NCI-H146 (cell line): ENCODE measurements at places on chromosomes 13 and 19.

GRCh38 chr13:49791711-49792549, 552 bp downstream of the KPNA3 start:
- DNase-seq: peak; percentile 58

DNA sequence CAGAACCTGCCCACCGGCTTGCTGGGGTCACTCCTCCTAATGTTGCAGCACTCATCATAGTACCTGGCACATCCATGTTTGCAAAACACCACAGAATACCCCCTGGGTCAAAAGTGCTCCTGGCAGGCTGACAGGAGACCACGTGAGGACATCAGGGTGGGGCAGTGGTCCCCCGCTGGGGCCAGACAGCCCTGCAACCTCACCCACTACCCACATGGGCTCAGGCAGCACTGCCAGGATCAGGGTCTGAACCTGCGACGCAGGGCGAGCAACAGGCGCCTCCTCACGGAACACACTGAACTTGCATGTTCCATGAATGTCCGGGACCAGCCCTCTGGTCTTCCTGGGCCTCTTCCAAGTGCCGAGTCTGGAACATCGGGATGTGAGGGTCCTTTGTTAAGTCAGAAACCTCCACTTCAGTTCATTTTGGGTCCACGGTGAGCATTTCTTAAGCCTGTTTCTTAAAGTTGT, 1.4 kb upstream of the SLC7A9 start:
- DNase-seq: no peak

DNA sequence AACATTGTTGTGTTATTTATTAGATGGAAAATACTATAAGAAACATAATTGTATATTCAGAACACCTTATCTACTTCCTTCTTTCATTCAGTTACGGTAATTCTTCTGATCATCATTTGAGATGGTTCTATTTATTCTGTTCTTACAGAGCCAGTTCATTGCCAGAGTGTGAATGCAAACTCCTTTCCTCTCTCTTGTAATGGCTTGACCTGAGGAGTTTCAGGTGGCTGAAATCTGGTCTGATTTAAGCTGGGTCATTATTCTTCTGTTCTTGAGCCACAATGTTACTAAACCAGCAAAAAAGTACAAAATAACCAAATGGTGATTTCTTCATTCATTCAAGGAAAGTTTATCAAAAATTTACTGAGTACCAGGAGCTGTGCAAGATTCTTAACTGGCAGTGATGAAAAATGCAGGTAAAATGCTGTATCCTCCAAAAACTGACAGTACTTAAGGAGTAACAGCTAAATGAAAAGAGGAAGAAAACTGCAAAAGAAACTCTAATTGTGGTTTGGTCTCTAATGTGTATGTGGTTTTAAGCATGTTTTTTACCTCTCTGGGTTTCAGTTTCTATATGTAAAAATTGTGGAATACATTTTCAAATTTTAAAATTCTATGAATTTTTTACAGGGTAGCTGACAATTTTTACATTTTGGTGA, 182.4 kb upstream of the UFM1 start:
- no peak for DNase-seq

DNA sequence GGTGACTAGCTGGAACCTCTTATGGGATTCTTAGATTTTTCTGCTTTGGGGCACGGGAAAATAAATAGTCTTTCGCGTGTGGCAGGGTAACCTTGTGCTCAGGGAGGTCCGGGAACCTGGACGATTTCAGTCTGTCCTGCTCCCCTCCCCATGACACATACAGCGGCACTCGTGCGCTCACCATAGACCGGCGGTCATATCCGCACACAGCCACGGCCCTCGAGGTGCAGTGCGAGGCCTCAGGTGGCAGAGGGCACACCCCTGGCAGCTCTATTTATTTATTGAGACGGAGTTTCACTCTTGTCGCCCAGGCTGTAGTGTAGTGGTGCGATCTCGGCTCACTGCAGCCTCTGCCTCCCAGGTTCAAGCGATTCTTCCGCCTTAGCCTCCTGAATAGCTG, 3.0 kb downstream of the ONECUT3 start:
- no peak for DNase-seq

DNA sequence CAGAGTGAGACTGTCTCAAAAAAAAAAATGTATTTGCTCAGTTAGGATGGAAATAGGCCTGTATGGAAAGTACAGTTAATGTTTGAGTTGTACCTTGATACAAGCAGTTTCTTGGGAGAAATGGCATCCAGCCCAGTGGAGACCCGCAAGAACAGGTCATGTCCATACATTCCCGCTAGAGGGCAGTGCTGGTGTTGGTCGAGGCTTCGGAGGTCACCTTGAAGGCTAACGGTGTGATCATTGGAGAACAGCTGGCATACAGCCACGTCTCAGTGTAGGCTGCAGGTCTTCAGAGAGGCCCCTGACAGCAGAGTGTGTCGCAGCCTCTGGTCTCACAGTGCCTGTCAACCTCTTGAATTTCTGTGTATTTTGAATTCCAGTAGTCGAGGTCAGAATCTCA, 7.5 kb downstream of the ZNF610 start:
- peak; percentile 85 for DNase-seq

- no peak for DNase-seq
Observed at GRCh38 chr13:57837801-57838200, 206.3 kb downstream of the PCDH17 start.
